ENCODE measurements at places on chromosomes 13 and 19.

GRCh38 chr13:27745301-27745700 lies 47.0 kb upstream of the GSX1 start:
- no peak for DNase-seq

- DNase-seq: no peak
Observed at GRCh38 chr19:32227561-32228165, 117.7 kb upstream of the ZNF507 start.

GRCh38 chr19:46299004-46299509 lies 2.2 kb downstream of the HIF3A start:
- DNase-seq: peak; percentile 96

- no peak for DNase-seq
Observed at GRCh38 chr13:102325321-102325720, 76.5 kb downstream of the FGF14 start.

GRCh38 chr13:50080911-50081678 lies 65.9 kb downstream of the KCNRG start:
- no peak for DNase-seq

DNA sequence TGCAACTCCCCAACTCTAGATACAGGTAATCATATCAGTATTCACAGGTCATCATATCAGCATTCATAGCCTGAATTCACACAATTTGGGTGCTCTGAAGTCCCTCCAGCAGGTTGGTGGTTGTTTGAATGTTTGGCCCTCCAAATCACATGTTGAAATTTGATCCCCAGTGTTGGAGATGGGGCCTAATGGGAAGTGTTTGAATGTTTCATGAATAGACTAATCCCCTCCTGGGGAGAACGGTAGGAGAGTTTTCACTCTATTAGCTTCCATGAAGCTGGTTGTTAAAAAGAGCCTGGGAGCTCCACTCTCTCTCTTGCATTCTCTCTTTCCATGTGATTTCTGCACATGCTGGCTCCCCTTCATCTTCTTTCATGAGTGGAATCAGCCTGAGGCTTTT lies 288.6 kb upstream of the PCDH9 start:
- no peak for DNase-seq

DNA sequence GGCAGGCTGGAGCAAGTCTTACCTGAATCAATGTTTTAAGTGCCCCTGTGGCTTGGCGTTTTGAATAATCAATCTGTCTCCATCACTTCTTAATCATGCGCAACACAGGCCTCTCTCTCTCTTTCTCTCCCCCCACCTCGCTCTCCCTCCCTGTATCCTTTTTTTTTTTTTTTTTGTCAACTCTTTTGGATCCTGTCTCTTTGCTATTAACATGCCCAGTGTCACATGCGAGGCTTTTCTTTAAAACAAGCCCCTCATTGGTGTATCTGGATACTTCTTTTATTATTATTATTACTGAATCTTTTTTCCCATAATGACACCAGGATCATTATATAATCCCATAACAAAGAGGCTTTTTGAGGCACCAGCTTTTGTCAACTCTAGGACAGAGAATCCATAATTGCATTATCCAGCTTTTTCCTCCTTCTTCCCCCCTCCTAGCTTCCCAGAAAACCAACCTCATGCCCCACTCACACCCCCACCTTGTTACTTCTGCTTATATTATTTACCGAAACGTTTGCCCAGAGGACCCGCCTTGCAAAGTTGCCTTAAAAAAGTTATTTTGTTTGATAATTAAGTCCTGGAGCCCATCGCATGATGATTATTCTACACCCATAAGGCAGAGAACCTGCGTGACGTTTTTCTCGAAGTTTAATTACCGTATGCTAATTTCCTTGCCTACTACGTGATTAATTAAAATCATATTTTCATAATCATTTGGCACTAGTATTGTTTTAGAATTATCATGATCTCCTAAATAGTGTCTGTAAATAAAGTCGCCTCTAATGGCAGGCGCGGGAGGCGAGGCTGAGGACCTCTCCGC lies 148.1 kb upstream of the ZNF536 start:
- no peak for DNase-seq

DNA sequence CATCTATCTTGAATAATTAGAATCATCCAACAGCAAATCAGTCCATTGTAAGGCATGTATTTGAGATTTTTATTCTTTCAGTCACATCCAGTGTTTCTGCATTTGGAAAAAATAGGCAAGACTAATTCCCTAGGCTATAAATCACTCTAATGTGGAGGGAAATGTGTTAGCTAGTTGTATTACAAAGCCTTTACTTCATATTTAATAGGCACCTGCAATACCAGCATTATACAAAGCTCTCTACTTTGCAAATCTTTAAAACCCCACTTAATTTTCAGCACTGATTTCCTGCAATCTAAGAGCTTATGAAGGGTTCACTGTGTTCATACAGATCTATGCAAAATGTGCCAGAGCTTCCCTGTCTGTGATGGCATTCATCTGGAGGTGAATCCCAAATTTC lies 12.3 kb downstream of the PCDH9 start:
- no peak for DNase-seq

- no peak for DNase-seq
Observed at GRCh38 chr13:114082849-114083645, 49.4 kb downstream of the RASA3 start.

GRCh38 chr19:4974880-4975469 lies 6.1 kb downstream of the KDM4B start:
- no peak for DNase-seq

- DNase-seq: no peak
Observed at GRCh38 chr19:18366021-18366435, 19.9 kb upstream of the GDF15 start.

DNA sequence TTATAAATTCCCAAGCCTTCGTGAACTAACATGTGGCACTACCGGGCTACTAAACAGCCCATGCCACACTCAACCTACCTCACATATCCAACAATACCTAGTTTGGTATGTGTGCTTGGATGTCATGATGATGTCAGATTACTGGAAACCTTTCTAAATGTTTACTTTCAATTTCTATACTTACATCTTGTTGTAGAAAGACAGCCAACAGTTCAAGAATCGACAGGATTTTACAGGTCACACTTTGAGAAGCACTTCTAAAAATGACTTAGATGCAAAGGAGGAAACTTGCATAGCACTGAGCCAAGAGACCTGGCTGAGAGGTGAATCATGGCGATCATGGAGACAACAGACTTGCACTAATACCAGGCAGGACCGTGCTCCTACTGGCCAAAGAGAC lies 209.9 kb downstream of the COL4A1 start:
- DNase-seq: no peak

DNA sequence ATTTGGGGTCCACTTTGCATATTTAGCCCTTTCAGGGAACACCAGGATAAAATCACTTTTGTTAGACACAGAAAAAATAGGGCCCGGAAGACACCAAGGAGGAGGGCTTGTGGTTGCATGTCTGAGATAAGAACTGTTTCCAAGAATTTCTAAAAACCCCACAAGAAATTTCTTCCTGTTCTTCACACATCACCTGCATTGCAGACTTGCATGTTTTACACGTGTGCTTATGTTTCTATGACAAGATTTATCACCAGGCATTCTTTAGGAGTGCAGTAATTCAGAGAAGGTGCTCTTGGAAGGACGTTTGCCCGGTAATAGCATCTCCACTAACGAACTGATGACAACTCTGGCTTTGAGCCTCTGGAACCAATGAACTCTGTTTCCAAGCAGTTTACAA lies 7.1 kb upstream of the ACTL9 start:
- no peak for DNase-seq

Measured in hypothalamus (tissue), 51 donors.